ENCODE measurements at places on chromosomes 6 and 20.

GRCh38 chr20:60506061-60506460 lies 547.8 kb downstream of the CDH26 start:
- DNase-seq: no peak

- no peak for DNase-seq
These were observed 6.1 kb upstream of the PRSS16 start for GRCh38 chr6:27241443-27241842.

- DNase-seq: no peak
These were observed 125.8 kb downstream of the VEGFA start for GRCh38 chr6:43895656-43896328.

- no peak for DNase-seq
These were observed 2.0 kb upstream of the CST9 start for GRCh38 chr20:23607497-23608245.

GRCh38 chr20:7722564-7722963 lies 217.7 kb downstream of the HAO1 start:
- no peak for DNase-seq

All from GM04504 (cell line).